ENCODE measurements at places on chromosomes 6 and 20.

DNA sequence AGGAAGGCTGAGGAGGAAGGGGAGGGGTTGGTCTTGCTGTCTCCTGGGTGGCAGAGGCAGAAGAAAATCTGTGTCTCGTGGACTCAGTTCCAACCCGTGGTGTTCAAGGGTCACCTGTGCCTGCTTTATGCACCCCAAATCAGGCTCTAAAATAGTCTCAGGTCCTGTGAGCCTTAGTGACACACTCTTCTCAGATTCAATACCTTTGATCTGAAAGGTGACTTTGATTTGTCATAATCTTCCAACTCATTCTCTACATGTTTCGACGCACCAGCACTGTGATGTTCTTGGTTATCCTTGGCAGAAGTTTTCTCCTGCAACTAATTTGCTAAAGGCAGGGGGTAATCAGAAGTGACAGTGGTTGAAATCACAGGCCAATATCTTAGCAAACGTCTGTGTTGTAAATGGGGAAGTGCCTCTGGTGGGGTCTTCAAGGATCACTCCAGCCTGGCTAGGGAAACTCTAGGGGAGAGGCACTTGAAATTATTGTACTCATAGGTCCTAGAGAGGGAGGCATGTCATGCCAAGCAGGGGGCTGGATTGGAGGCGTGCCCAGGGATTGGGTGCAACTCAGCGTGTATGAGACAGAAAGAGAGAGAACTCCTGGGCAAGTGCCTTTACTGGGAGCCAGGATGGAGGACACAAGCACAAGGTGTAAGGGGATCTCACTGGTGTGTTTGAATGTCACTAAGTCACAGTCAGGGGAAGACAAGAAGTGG lies 19.0 kb upstream of the PRND start:
- DNase-seq, result no peak

- DNase-seq, result no peak
Measured at GRCh38 chr6:34457382-34457741, 8.5 kb upstream of the PACSIN1 start.

- no peak for DNase-seq
Measured at GRCh38 chr6:3784885-3785744, 33.6 kb upstream of the PXDC1 start.

GRCh38 chr6:157068691-157069324 lies 254.5 kb downstream of the TMEM242 start:
- DNase-seq, result peak; percentile 78

GRCh38 chr20:3669710-3670367 lies 6.6 kb upstream of the GFRA4 start:
- DNase-seq, result no peak

DNA sequence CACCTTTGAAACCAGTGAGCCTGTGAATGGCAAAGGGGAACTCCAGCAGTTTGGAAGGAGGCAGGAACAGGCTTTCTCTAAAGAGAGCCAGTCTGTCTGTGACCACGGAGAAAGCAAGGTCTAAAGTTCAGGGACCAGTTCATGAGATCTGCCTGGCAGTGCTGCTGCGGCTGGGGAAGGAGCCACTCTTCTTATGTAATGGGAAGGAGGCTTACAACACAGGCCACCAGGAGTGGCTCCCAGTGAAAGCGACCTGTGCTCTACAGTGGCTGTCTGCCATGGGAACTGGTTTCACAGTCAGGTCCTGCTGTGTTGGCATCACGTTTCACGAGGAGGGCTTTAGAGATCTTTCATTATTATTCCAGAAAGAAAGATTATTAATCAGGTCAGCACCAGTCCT lies 291.9 kb upstream of the PRDM1 start:
- DNase-seq, result no peak

- DNase-seq, result no peak
Measured at GRCh38 chr6:128686084-128686483, 165.7 kb upstream of the PTPRK start.

DNA sequence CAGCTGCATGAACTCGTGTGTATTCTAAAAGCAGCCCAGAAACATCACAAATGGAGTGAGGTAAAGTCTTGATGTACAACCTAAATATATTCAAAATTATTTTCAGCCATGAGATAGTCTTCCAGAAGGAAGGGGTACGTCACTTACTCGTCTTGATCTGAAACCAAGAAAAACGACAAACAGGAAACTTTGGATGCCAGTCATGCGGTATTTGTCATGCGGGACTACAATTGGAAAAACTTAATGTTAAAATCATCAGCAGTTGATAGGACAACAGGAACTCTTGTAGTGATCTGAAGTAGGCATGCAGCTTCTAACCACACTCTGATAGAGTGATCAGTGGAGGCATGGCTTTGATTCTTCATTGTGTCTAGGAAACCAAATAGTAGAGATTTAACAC lies 29.7 kb downstream of the FAM217A start:
- DNase-seq, result no peak

- DNase-seq, result no peak
Measured at GRCh38 chr6:61640463-61640862, 645.6 kb downstream of the KHDRBS2 start.

DNA sequence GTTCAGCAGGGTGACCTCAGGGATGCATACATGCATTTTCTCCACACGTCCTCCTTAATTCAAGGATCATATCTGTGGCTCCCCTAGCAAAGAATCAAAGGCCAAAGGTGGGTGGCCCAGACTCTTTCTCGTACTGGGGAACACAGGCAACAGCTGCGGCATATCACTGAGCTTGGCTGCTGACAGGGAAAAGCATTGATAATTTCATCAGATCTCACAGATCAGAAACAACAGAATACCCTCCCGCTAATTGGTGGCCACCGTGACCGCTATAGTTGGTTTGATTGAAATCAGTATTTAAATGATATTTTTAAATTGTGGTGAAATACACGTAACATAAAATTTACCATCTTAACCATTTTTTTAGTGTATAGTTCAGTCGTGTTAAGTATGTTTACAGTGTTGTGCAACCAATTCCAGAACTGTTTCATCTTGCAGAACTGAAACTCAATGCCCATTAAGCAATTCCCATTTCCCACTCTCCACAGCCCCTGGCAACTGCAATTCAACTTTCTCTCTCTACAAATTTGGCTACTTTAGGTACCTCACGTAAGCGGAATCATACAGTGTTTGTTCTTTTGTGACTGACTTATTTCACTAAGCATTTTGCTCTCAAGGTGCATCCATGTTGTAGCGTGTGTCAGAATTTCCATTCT lies 74.7 kb upstream of the TMEM170B start:
- DNase-seq, result no peak

DNA sequence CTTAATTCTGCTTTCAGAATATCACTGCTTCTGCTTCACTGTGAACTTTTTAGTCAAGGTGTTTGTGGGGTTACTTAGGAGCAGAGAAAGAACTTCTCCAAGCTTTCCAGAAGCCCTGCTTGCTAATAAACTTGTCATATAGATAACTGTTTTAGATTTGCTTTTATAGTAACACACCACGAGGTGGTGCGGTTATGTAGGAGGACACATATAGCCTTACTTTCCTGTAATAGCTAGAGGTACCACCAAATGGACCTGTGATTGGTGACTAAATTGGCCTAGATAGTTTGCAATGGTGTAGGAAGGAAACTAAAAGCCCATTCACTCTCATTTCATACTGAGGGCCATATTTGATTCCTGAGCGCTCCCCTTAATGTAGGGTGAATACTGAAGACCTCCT lies 52.3 kb upstream of the BCLAF1 start:
- no peak for DNase-seq

DNA sequence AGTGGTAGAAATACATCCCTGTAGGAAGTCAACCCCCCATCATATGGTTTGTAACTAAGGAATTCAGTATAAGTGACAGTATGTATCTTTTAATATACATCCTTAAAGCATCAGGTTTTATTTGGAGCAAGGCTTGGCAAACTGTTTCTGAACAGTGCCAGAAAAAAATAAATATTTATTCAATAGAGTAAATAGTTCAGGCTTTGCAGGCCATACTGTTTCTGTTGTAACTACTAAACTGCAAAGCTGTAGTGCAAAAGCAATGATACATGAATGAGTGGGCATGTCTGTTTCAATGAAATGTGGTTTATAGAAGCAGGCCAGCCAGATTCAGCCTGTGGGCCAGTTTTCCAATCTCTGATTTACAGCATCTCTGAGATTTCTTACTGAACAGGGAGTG lies 977 bp downstream of the MEI4 start:
- DNase-seq, result no peak

DNA sequence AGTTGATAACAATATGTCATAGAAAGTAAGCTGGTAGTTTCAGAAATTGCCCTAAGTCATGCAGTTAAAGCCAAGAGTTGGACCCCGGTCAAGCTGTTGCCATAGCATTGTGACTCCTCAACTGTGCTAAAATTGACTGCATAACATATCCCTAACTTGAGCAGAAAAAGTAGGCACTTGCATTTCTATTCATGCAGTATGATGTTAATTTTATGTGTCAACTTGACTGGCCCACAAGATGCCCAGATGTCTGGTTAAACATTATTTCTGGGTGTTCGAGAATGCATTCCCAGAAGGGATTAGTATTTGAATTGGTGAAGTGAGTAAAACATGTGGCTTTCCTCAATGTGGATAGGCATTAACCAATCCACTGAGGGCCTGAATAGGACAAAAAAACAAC lies 136.4 kb downstream of the GPR63 start:
- no peak for DNase-seq

- no peak for DNase-seq
Measured at GRCh38 chr6:2730353-2731107, 20.2 kb downstream of the MYLK4 start.

DNA sequence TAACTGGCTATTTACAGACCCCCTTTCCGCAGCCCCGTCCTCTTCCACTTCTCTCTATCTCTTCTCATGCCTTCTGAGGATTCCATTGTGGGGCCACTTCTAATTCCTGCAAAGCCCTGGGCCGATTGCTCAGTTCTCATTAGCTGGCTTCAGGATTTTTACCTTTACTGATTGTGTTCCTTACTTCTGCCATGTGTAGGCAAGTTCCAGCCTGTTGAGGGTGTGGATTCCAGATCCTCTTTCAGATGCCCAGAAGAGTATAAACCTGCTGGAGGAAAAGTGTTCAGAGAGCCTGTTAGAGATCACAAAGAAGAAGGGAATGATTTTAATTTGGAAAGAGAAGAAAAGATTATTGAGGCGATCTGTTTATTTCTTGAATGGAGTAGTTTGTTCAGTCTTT lies 5.4 kb downstream of the DSE start:
- DNase-seq, result no peak

- DNase-seq, result peak; percentile 71
Measured at GRCh38 chr20:667351-668034, 8.1 kb downstream of the SCRT2 start.

DNA sequence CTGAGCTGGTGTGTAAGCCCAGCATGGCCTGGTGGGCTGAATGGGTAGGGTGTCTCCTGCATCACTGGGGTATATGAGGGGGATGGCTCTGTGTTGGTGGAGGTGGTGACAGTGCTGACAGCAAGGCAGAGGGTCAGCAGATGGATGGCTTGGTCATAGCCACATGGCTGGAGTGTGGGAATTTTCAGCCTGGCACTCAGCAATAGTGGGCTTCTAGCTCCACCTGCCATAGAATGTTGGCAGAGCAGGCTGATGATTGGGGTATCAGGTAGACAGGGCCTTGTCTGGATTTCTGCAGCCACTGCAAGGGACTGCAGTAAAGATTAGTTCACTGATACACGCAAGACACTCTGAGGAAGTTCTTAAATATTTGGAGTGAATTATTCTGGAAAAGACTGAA lies 137.5 kb upstream of the BACH2 start:
- DNase-seq, result no peak

- DNase-seq, result no peak
Measured at GRCh38 chr6:24919056-24919892, 16.5 kb downstream of the RIPOR2 start.

DNA sequence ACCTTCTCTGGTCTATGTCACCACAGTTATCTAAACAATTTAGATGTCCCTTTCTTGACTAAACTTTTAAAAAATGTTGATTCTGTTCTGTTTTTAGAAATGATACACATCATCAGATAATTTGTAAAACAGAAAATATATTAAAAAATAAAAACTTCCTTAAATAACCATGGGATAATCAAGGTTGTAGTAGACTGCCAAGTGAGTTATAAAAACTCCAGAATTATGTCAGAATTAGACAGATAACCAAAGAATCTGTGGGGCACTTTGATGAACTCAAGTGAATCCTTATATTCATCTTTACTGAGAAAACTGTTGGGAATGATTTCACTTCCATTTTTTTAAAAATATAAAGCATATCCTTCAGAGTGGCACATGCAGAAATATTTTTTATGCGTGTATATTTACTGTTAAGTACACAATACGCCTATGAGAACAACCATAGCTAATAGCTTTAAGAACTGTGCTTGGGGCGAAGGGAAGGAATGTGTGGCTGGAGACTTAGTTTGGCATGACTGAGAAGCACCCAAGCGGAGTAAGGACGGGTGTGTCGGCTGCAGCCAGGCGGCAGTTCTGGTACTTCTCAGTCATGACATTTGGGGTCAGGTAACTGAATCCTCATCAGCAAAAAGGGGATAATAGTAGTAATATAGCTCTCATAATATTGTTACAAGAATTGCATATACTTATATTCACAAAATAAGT lies 604.7 kb upstream of the CITED2 start:
- DNase-seq, result no peak

GRCh38 chr6:16949716-16950115 lies 152.1 kb upstream of the STMND1 start:
- no peak for DNase-seq

- DNase-seq, result no peak
Measured at GRCh38 chr6:52610745-52611355, 34.0 kb upstream of the TRAM2 start.

GRCh38 chr6:1986454-1987243 lies 258.8 kb downstream of the GMDS start:
- no peak for DNase-seq

DNA sequence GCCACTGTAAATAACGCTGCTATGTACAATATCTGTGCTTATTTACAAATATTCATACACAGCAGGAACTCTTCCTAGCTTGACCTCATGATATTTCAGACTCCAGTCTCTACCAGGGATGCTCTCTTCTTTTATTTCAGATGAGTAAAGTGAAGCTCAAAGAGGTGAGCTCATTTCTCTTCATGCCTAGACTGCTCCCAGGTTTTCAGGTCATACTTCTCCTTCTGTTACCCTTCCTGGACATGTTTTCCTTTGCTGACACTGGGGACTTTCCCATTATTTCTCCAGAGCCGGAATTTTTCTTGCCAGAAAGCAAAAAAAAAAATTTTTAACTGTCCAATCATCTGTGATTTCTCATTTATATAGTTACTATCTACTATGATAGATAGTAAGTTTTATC lies 147.2 kb upstream of the DST start:
- DNase-seq, result no peak

GRCh38 chr20:17872434-17872833 lies 96.2 kb downstream of the SNX5 start:
- DNase-seq, result no peak

GRCh38 chr20:62244644-62245108 lies 6.4 kb downstream of the OSBPL2 start:
- no peak for DNase-seq

DNA sequence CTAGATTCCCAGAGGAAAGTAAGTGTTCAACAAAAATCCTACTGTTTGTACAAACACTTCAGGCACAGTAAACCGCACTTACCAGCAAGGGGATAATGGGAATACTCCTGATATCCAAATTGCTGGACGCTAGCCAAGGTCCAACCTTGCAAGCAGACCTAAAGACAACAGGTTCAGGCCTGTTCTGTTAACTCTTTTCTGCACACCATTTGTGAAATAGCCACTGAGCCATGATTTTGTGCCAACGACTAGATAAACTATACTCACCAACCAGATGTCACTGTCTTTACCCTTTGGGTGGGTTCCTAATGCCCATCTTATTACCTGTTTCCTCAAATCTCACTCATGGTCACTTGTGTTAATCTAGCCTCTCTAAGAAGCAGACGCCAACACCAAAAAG lies 43.5 kb downstream of the GOPC start:
- no peak for DNase-seq

GRCh38 chr20:17357238-17357637 lies 130.4 kb downstream of the PCSK2 start:
- DNase-seq, result no peak

All from activated CD4-positive, alpha-beta T cell treated with anti-CD3 and anti-CD28 coated beads, Interleukin-2, Interleukin-6, amounts not matched to agents 100 ng/mL and 50 ng/mL, durations not matched to agents 16 hours and 8 hours (primary cell).